ENCODE measurements at places on chromosomes 5 and 9.

GRCh38 chr5:62596096-62596495 is 17.5 kb downstream of the LRRC70 start:
- DNase-seq: no peak

DNA sequence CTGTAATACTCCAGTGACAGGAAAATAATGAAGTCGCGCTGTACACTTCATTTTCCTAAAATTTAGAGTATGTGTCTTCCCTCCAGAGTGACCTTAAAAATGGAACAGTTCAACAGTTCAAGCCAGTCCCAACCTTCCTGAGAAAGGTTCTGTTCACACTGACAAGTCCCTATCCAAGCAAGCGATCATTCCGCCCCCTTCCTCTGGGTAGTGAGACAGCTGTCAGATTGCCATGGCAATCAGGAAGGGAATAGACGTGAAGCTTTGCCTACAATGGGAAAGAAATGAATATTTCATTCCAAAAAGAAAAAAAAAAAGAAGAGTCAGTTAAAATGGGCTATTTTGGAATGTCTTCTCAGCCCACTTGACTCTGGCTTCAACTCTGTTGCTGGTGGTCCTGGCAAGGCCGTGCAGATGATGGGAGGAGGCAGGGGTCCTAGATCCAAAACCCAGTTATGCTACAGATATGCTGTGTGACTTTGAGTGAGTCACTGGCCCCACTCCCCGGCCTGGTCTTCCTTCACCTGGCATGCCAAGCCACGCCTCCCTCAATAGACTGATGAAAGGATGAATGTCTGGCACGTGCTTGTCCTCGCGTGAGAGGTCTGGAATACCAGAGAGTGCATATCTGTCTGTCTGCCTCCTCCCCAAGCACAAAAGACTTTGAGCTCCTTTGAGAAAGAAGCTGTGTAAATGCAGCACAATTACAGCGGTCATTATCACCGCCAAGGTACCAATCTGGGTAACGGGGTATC is 165.8 kb upstream of the WWC1 start:
- DNase-seq: no peak

GRCh38 chr5:71695071-71695470 is 24.0 kb upstream of the CARTPT start:
- DNase-seq: peak; percentile 79

DNA sequence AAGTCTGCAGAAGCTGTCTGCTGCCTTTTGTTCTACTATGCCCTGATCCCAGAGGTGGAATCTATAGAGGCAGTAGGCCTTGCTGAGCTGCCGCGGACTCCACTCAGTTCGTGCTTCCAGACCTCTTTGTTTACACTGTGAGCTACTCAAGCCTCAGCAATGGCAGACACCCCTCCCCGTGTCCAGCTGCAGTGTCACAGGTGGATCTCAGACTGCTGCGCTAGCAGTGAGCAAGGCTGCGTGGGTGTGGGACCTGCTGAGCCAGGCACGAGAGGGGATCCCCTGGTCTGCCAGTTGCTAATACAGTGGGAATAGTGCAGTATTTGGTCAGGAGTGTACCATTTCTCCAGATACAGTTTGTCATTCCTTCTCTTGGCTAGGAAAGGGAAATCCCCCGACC is 99.6 kb downstream of the SLCO4C1 start:
- DNase-seq: no peak

GRCh38 chr5:73625944-73626811 is at the start of gene ARHGEF28:
ARHGEF28 (plus strand) TSS chr5:73626196; CDS start chr5:73684852, 58,656 bp downstream.
- peak; percentile 88 for DNase-seq

All from left lobe of liver (tissue), 2 donors.